ENCODE measurements at places on chromosomes 11 and 22.

DNA sequence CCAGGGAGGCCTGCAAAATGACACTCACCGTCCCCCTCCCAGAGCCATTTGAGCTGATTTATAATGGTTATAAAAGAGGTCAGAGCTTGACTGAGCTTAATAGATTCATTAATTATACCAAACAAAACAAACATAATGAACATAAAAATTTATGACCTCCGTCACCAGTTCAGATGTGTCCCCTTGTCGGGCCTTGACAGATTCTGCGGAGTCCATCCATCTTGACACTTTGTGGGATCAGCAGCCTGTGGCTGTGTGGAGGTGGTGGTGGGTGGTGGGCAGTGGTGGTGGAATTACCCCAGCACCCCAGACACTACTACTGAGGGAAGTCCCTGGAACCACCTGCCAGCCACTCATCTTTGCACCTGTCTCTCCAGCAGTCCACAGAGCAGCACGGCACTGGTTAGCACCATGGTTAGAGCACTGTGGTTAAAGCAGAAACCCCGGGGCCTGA, 83.5 kb downstream of the DSCAML1 start:
- no peak for DNase-seq

DNA sequence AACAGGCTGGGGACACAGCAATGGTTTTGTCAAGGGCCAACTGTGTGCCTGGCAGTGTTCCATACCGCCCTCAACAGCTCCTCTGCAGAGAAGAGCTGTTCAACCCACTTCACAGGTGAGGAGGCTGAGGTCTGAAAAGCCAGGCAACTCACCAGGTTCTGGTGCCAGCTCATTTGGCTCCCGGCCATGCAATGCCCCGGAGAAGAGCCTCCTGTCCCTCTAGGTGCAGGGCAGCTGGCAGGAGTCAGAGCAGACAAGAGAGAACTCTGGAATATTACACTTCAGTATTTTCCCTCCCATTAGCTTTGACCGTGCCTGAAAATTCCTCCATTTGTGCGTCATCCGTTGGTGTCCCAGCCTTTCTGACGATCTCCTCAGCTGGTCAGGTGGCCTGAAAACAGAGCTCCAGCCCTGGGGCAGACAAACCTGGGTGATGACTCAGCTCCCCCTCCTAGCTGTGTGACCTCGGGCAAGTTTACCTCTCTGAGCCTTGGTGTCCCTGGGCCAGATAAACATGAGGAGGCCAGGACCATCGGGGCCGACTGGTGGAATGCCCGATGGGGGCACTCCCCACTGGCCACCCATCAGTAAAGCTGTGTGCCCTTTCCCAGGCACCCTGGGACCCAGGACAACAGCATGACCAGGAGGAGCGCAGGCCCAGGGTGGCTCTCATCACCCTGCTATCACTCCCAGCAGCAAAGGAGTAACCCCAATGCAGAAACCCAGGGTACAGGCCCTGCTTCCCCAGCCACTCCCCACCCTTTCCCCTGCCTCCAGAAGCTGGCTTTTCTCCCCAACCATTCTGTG, 9.6 kb upstream of the C1QTNF6 start:
- peak; percentile 26 for DNase-seq

DNA sequence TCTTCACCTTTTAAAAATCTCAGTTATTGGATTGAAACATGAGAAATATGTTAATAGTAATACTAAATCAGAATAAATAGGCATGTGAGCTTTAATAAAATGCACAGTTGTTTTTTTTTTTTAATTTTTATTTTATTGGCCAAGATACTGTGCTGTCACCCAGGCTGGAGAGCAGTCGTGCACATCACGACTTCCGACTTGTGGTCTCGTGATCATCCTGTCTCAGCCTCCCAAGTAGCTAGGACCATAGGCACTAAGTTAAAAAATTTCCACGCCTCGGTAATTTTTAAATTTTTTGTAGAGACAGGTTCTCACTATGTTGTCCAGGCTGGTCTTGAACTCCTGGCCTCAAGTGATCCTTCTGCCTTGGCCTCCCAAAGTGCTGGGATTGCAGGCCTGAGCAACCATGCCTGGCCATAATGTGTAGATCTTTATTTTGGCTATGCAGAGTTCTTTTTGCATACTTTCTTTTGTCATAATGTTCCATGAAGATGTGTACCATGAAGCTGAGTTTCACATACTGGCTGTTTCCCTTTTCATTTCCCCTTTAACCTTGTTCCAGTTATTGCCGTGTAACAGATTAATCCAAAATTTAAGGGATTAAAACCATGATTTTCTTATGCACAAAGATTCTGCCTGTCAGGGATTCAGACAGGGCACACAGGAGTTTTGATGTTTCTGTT, 16.0 kb downstream of the CAPRIN1 start:
- DNase-seq, result no peak

DNA sequence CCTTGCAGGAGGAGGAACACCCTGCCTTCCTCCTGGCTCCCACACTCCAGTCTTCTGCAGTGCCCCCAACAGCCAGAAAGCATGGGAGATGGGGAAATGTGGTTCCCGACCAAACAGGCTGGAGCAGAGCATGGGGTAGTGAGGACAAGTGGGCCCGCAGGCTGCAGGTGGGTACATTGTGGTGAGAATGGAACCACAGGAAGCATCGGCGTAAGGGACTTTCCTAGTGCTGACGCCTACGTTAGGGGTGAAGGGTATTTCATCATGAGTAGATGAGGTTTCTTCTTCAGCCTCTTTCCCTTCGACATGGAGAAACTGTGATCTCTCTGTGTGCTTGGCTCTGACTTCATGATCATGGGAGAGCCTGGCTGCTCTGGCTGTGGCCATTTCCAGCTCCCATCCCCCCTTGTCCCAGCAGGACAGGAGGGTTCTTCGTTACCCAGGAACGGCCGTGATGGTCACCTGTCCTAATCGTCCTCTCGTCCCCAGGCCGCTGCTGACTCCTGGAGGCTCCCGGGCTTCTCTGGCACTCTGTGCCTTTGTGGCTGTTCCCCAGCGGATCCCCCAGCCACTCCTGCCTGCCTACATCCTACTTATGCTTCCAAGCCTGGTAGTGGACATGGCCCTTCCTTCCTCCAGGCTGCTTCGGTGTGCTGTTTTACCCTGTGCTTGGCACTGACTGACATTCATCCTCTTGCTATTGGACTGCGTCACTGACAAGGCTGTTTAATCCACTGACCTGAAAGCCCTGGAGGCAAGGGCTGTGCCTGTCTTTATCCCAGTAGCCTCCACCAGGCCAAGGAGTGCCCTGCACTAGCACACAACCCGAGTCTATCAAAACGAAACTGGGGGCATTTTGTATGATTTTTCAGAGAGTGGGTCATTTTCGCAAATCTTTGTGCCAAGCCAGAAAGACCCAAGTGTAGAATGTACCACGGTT, 65.2 kb upstream of the CECR2 start:
- DNase-seq, result no peak

DNA sequence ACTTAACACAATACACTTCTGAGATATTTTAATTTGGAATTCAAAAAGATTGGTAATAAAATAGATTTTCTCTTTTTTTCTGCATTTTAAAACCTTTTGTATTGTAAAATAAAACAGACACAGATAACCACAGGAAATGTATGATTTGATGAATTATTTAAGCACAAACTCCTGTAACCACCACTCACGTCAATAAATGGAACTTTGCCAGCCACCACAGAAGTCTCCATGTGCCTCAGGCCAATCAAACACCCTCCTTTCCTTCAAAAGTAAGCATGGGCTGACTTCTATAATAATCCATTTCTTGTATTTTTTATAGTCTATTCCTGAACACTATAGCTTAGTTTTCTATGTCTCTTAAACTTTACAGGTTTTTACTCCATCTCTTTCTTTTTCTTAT, 721.7 kb downstream of the DLG2 start:
- peak; percentile 77 for DNase-seq

DNA sequence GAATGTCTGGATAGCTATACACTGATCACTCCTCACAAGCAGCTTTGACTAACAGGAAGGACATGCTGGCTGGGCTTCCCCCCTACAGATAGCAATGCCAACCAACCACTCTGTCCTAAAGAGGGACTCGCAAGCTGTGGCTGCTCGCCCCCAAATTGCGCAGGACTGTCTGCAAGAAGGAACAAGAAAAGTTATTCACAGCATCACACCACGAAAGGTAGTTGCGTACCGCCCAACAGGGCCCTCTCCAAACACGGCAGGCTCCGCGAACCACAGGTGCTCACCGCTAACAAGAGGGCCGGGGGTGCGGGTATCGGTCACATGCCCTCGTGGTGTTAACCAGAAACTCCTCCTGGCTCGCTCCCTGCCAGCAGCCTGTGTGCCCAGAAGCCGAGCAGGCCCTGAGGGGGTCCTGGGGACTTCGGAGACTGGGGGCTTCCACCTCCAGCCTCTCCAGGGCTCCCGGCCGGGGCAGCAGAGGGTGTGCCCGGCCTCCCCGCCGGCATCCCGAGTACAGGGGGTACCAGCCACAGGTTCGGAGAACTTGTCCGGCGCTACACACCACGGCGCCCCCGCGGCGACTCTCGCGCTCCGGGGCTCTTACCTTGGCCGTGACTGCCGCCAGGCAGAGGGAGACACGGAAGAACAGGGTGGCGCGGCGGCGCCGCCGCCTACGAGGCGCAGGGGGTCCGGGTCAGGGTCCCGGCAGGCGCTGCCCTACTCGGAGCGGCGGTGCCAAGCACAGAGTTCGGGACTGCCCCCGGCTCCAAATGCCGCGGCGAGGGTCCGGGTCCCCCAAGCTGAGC, 682 bp downstream of the LARGE1 start:
- DNase-seq, result peak; percentile 32

DNA sequence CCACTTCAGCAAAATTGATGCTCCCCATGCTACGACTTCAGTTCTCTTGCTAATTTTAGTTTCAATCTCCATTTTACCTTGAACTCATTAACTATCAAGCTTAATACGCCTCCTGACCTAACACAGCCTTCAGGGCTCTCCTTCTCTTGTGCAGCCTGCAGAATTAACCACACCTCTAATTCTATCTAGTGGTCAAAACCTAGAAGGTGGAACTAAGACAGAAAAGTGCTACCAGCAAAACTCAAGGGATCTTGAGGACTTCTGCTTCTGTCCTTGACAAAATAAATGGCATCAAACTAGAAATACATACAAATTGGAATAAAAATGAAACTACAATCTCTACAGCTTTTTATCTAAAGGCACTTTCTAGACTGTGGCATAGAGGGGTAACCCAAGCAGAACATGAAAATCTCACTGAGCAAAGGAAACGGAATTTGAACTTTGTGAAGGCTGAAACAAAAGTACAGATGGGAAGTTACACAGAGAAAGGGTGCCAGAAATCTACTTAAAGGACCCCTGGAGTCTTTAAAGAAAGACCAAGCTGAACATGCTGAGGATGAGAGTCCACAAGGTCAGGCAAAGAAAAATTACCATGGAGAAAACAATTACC, 10.7 kb downstream of the CWF19L2 start:
- no peak for DNase-seq

DNA sequence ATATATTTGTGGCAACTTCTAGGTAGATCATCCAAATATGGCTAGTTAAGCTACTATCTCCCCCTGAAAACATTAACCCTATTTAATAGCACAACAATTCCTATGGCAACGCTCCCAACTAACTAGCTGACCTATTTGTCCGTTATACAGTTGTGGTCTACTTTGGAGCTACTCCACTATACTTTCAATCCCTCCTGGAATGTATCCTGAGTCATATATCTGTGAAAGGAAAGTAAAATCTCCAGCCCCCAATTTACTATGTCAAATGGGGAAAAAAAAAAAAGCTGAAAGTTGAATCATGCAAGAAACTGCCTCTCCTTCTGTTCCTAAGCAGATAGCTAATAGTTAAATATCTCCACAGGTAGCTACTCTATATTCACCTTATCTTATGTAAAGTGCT, 128.5 kb downstream of the CD44 start:
- peak; percentile 92 for DNase-seq

GRCh38 chr11:17782145-17782544, 47.6 kb downstream of the KCNC1 start:
- DNase-seq, result no peak

DNA sequence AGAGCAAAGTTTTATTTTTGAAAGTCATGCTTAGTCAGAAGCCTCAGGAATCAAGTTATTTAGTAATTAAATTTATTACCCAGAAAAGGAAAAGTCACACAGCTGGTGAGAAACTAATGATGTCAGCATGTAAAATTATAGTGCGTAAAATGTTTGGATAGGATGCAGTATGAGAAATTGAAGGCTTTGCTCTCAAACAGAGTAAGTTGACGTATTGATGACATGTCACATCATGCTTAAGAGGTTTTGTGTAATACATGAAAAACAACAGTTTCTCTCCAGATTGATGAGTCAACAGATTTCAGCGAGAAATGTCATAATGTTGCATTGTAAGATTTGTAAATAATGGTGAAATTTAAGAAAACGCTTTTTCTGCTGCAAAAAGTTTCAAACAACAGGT, 769.8 kb downstream of the METTL15 start:
- peak; percentile 15 for DNase-seq

DNA sequence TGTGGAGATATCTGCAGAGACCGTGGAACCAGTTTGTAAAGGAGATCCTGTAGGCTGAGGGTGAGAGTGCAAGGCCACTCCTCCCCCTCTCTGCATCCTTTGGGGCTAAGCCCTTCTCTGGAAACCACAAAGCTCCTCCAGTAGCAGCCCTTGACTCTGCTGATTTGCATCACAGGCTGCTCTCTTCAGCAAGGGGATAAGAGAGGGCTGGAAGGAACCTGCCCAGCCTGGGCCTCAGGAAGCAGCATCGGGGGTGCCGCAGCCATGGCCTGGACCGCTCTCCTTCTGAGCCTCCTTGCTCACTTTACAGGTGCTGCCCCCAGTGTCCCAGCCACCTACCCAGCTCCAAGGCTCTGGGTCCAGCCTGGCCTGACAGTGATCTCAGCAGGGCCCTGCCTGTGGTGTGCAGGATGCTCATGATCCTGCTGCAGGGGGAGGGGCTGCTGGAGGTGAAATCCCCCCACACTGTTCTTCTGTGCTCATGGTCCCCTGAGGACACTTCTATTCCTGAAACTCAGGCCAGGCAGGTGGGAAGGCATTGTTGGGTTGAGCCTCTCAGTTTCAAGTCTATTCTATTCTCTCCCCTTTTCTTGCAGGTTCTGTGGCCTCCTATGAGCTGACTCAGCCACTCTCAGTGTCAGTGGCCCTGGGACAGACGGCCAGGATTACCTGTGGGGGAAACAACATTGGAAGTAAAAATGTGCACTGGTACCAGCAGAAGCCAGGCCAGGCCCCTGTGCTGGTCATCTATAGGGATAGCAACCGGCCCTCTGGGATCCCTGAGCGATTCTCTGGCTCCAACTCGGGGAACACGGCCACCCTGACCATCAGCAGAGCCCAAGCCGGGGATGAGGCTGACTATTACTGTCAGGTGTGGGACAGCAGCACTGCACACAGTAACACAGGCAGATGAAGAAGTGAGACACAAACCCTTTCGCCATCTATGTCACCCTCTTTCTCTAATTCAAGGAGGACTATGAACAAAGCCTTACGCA, 68.5 kb upstream of the IGLL5 start:
- no peak for DNase-seq

- DNase-seq, result no peak
Observed at GRCh38 chr11:47271961-47272661, 2.2 kb downstream of the MADD start.

GRCh38 chr22:21858025-21858764, 9.2 kb downstream of the MAPK1 start:
- DNase-seq, result no peak

GRCh38 chr11:62961017-62961570, 23.7 kb downstream of the SLC22A6 start:
- DNase-seq, result no peak

GRCh38 chr11:64007629-64008282, 21.5 kb downstream of the OTUB1 start:
- peak; percentile 33 for DNase-seq

GRCh38 chr11:65389294-65389980, 3.0 kb downstream of the FRMD8 start:
- DNase-seq, result no peak

GRCh38 chr11:13876423-13876822, 86.1 kb upstream of the SPON1 start:
- DNase-seq, result no peak

GRCh38 chr11:132200353-132200936, 830.0 kb downstream of the NTM start:
- no peak for DNase-seq

All from fibroblast of skin of abdomen (primary cell).